Umbilical cord (tissue), 2 donors: ENCODE measurements at places on chromosomes 5 and 9. TPM values are rescaled to one million over a fixed set of nuclear protein-coding genes. Genes with fewer than 3 reads are reported as not detected.

DNA sequence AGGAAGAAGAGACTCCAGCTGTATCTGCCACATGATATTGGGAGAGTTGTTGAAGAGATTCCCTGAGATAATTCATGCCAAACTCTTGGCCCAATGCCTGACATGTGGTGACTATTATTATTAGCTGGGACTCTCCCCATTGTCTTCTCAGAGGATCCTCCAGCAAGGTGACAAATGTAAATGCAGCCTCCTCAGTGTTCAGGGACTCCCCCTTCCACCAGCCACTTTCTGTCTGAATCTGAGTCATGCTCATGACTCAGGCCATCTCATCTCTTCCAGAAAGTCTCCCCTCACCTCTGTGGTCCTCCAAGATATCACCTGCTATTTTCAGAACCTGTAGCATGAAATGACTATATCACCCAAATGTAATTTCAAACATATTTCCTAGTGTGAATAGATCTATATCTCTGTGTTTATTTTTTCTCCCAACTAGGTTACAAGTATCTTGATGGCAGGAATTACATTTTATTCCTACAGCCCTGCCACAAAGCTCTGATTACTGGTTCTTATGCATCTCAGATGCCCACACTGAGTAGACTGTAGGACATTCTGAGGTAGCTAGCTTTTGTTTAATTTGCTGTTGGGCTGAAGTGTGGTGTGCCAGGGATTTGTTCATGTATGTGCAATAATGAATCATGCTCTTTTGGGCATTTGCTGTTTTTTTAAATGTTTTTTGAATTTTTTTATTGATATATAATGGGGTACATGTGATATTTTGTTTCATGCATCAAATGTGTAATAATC is 126.6 kb upstream of the IL12B start:
- no peak for DNase-seq

- DNase-seq = no peak
Observed at GRCh38 chr9:108160039-108160438, 670.5 kb upstream of the KLF4 start.

GRCh38 chr5:149948993-149949392 is 4.4 kb upstream of the PDE6A start:
- DNase-seq = no peak

DNA sequence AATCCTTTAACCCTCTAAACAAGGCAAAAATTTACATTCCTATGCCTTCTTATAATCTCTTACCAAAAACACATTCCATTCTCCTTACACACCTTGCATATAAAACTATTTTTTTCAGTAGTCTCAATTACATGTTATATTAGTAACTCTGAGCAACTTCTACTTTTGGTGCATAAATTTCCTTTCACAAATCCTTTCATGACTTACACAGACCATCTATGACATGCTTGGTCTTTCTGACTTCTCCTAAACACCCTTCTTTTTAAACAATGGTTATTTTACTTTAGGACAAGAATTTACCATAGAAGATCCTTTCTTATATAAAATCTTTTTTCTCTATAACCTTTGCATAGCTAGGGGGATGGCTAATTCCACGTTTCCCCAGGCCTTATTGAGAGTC is 208.0 kb upstream of the ARRDC3 start:
- no peak for DNase-seq

Gene POU5F2
- total RNA-seq = 6.5 TPM

DNA sequence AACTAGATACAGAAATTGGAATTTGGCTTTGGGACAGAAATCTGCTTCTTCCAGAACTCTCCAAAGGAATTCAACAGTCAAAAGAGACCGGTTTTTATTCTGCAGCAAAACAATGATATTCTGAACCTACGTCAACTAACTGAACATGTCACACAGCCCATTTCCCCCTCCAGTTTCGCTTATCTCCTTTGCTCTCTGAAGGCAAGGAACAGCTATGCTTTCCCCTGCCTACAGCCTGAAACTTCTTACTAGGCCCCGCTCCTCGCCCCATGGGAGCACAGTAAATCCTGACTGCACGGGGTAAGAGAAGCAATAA is 488 bp downstream of the SKIC3 start:
- no peak for DNase-seq

GRCh38 chr9:97923529-97924108 is 1.3 kb upstream of the TRMO start:
- peak; percentile 88 for DNase-seq

DNA sequence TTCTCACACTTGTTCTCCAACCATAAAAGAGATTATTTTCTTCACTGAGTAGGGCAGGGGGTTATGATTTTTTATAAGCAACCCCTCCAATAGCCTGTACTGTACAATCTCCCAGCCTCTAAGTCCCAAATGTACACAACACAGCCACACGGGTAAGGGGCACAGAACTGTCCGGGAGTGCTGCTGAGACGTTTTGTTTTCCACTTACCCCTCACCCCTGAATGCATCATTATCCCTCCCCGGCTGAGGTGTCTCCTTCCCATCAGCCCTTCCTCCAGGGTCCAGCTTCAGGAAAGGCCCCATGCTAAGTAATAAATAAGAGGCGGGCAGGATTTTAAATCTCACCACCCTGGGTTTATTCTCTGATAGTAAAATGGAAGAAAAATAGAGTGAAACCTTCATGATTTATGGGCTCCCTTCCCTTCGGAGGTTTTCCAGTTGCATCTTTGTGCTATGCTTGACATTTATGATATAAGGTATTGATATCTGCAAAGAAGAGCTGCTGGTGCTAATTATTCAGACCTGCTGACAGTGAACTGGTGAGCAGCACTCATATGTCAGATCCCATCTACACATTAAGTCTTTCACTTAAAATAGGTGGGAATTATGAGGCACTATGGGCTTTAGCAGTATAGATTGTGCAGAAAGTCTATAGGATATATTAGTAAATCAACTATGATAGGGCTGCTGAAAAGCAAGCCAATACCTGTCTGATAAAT is 67.2 kb upstream of the MEGF10 start:
- DNase-seq = no peak

Gene ZNF608
- total RNA-seq = 22.6 TPM

DNA sequence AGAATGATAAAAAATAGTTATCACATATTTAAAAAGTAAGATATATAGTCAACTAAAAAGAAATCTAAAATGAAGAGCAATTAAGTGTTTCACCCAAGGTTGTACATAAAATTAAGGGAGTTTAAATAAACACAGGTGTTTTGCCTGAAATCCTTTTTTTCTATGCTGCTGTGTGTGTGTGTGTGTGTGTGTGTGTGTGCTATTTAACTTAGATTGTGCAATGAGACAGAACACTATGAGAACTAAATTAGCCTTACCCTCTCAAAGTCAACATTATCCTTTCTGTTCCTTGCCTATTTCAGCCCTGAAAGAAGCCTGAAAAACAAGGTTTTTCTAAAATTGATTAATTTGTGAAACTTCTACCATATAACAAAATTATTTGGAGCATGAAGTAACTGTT is 516.2 kb downstream of the ELAVL2 start:
- no peak for DNase-seq

Gene RANBP3L
- total RNA-seq = 36.4 TPM

DNA sequence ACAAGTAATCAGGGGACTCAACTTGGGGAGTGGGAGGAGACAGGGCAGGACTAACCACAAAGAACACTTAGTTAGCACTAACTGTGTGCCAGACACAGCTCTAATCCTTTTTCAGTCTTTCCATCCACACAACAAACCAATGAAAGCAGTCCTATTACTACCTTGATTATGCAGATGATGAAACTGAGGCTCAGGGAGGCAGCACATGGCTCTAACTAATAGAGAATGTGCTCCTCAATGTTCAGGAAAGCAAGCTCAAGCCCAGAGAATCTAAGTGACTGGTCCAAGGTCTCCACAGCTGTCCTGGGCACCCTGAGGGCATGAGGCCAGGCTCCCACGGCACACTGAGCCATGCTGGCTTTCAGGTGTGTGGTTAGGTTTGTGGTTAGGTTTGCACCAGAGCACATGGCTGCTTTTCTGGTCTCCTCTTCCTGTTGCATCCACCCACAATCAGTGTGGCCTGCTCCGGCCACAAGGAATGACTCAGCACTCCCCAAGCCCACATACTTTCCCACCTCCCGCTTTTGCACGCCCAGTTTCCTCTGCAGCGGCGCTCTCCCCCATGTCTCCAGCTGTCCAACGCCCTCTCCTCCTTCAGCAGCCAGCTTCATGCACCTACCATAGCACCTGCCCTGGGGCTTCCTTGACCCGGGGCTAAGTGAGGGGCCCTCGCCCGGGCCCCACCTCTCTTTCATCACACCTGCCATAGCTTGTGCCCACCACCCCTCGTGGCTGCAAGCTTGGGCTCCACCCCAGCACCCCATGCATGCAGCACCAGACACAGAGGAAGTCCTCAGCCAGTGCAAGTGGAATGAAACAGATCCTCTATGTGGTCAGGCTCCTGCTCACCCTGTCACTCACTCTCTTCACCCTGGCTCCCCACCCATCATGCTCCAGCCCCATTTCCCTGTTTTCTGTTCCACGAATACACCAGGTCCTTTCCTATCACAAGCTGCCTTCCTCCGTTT is 133.1 kb downstream of the GABBR2 start:
- DNase-seq = no peak

DNA sequence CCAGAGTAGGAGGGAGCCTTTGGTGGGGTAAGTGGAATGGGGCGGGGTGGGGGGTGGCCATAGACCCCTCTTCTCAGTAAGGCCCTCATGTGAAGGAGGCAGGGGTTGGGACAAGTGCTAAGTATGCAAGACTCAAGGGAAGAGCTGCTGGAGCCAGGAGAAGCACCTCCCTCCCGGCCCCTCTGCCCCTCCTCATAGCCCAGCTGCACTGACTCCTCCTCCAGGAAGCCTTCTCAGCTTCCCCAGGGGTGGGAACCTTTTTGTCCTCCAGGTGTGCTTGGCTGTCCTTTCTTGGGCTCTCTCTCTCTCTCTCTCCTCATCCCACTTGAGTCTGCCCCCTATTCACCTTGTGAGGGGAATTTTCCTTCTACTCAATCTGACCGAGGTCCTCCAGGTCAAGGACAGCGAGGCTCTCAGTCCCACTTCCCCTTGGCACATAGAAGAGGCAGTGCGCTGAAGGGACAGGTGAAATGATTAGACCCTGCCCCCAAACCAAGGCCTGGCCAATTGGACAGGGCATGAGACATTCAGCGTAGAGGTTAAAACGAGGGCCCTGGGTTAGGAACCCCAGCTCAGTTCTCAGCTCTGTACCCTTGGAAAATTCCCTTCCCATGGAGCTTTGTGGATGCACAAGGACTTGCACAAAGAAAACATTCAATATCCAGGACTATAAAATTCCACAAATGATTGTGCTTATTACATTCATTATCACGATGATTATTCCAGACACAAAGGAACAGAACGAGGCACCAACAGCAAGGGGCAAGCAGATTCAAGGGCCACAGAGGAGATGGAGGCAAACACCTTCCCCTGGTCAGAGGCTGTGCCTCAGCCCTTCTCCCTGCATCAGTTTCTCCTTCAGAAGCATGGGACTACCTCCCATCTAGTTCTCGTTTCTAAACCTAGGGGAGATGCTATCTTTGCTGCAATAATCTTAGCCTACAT is 45.6 kb upstream of the IL17B start:
- no peak for DNase-seq

DNA sequence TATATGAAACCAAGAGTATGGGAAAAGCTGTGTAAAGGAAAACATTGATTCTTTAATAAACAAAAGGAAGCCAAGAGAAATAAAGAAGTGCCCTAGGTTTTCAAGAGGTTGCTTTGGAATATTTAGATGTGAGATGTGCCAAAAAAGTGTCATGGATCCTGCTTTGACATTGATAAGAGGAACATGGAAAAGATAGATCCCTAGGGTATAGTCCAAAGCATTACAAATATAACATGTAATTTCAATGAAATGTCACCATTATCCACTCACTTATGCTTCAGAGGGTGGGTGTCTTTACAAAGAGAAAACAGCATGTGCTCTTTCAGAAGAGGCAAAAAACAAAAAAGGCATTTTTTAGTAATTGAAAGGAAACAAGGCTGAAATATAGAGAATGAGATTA is 1196.7 kb downstream of the EFNA5 start:
- peak; percentile 2 for DNase-seq

Gene TMC1
- 0.96 TPM for total RNA-seq

Gene WNK2
- total RNA-seq = 10.4 TPM

Gene BNC2
- total RNA-seq = 19.3 TPM

- DNase-seq = no peak
Observed at GRCh38 chr5:158423623-158424200, 564.8 kb upstream of the CLINT1 start.

DNA sequence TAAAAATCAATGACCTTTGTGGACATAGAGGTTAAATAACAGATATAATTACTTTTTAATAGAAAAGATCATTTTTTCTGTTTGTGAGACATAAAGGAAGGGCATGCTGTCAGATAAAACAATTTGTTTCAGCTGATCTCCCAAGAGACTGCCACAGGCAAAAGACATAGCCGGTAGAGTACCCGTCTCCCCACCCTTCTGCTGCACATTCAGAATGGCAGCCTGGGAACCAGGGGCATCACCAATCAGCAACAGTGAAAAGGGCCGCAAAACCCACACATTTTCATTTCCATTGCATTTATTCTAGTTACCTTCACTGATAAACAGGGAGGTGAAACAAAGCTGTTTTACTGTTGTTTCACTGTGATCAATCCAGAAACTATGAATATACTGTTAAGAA is 357.7 kb downstream of the ARRDC3 start:
- no peak for DNase-seq

DNA sequence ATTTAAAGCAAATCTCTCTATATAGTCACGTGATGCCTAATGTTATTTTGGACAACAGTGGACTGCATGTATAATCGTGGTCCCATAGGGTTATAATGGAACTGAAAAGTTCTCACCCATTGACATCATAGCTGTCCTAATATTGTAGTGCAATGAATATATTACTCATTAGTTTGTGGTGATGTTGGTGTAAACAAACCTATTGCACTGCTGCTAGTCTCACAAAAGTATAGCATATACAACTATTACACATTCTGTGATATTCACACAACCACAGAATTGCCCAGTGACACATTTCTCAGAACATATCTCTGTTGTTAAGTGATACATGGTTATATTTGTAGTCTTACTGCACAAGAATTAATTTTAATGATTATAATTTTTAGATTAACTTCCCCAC is 37.7 kb downstream of the IPO11 start:
- DNase-seq = no peak

DNA sequence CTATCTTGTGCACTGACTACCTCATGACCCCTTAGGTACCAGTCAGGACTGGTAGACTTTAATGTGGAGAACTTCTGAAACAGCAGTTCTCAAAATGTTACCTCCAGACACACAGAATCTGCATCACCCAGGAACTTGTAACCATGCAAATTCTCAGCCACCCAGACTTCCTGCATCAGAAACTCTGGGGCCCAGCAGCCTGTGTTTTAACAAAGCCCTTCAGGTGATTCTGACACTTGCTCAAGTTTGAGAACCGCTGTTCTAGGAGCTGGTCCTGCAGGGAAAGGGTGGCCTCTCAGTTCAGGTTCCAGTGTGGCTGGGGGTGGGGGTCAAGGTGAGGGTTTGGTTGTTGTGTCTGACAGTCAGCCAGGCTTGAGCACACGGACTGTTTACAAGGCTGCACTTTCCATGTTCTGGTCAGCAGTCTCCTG is 28.4 kb downstream of the ZFP62 start:
- no peak for DNase-seq

GRCh38 chr9:113573046-113573958 is 109.8 kb downstream of the RGS3 start:
- DNase-seq = no peak
